Umbilical cord (tissue), 2 donors: ENCODE measurements at places on chromosomes 16 and 17.

- no peak for DNase-seq
Observed at GRCh38 chr17:78785663-78786057, 3.6 kb upstream of the CYTH1 start.

GRCh38 chr16:87921236-87921773 is 15.0 kb downstream of the CA5A start:
- no peak for DNase-seq

DNA sequence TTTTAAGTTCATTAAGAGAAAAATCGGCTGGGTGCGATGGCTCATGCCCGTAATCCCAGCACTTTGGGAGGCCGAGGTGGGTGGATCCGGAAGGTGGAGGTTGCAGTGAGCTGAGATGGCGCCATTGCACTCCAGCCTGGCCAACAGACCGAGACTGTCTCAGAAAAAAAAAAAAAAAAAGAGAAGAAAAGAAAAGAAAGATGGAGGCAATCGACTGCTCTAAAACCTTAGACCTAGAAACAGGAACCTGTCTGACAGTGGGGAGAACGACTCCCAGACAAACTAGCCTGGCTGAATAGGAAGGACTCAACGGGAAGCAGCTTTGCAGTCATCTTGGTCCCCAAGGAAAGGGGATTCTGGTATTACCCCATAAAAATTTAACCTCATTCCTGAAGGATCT is 13.7 kb downstream of the MRC2 start:
- DNase-seq, result no peak

- DNase-seq, result no peak
Observed at GRCh38 chr17:9628509-9628908, 16.8 kb upstream of the USP43 start.

- no peak for DNase-seq
Observed at GRCh38 chr16:30069611-30070462, 4.3 kb downstream of the ALDOA start.

GRCh38 chr17:9383826-9384225 is 191.8 kb downstream of the STX8 start:
- no peak for DNase-seq

DNA sequence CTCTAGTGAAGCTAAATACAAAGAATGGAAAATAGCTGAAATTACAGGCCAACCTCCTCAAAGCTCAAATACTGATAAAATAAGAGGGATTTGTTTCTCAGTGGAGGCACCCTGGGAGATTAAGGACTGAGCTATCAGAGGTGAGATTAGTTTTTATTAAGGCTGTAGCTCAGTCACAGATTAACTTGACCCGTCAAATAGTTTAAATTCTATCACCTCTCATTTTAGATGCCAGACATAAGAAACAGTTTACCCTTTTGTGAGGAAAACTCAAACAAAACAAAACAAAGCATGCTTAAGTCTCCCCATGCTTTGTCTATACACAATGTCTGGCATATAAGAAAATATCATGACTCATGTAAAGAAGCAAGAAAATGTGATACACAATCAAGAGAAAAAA is 208.3 kb upstream of the PMFBP1 start:
- DNase-seq, result no peak

GRCh38 chr17:13350466-13350865 is 251.3 kb downstream of the HS3ST3A1 start:
- no peak for DNase-seq

DNA sequence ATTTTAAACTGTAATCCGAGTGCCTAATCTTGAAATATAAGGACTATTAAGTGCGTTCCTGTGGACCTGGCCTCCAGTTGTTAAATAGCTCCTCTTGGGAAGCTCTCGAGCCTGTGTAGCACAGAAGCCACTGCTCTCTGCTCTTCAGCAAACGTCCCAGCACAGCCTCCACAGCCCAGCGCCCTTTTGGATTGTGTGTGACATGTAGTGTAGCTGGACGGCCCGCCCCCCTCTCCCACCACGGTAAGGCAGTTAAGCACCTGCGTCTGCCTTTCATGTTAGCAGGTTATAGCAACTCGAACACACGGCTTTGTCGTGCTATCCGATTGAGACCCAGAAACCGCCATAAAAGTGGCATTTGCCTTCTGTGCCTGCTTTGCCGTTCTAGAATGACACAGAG is 79.2 kb upstream of the CHMP6 start:
- DNase-seq, result no peak

GRCh38 chr16:55830658-55831294 is 2.1 kb downstream of the CES1 start:
- DNase-seq, result no peak

DNA sequence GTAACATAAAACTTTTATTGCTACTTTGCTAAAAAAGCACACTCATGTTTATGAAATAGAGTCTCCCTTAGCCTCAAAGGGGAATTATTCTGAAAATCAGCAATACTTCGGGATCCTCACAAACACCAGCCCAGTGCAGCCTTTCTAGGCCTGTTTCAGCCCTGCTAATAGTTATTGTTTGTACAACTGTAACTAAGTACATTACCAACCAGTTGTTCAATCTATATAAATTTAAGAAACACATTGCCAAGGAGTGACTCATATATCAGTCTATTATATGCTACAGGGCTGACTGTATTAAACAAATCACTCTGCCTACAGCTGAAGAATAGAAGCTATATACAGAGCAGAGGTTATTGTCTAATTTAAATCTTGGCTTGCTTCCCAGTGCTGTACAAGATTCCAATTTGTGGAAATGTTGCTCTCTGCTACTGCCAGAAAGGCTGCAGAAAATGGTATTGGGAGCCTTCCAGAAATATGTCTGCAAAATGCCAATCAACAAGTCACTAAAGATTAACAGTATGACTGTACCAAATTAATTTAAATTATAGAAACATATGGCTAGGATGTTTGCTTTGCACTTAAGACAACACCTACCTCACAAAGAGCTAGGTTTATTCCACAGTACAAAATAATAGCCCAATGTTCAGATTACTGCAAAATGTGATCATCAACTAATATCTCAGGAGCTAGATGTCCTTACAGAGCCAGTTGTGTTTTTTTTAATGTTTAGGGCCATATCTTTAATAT is 49.7 kb downstream of the TOX3 start:
- peak; percentile 60 for DNase-seq
